ENCODE measurements at places on chromosomes 4 and X.
A peak's percentile ranks its signal among the peaks of the same experiment; 100 is the strongest.

DNA sequence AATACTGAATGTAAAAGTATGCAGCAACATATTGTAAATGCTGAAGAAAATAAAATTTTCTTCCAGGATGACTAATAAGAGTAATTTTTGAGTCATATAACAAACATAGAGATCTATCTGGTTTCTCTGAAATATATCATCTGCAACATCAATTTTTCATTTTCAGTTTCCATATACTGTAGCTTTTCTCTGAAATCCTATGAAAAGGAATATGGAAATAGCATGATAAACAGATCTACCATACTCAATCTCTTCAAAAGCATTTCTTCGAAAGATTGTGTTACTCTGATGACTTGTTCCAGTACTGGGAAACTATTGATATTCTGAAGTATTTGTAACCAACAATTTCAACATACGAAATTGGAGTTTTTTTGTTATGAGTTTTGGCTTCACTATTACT is 1156.7 kb downstream of the FAM133A start:
- DNase-seq, result no peak

- DNase-seq, result no peak
Observed at GRCh38 chr4:153205757-153206156, 1.5 kb downstream of the TRIM2 start.

- peak; percentile 32 for DNase-seq
Observed at GRCh38 chrX:123807835-123808416, 51.9 kb upstream of the XIAP start.

DNA sequence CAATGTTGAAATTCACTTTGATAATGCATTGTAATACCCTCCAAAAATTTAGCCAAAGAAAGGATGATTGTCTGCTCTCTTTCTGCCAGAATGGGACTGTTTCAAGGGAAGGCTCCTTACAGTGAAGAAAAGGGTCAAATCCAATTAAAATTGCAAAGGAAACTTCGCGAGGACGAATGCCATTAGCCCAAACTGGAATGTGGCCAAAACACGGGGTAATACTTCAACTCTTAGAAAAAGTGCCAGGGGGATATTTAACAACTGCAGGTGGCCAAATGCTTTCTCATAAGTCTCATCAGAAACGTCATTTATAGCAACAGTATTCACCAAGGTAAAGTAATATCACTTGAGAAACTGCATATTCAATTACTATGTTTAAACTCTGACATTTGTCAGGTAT is 29.0 kb downstream of the NKX3-2 start:
- no peak for DNase-seq

DNA sequence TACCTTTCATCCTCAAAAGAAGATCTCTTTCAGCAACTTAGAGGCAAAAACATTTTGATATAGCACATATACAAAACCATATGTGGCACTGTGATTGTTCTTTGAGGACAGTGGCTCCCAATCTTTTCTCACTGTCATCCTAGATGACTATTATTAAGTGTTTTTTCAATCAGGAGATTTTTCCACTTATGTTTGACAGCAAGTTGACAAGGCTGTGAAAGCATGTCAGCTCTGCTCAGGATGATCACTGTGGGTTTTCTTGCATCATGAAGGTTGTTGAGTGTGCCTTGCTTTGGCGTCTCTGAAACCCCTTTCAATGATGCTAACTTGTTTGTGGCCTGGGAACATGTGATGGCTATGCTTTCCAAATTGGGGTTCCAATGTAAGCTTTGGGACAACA is 20.2 kb upstream of the NSUN7 start:
- no peak for DNase-seq

- no peak for DNase-seq
Observed at GRCh38 chr4:40152637-40153036, 44.2 kb upstream of the RHOH start.

All from IMR-90 (cell line).